Skeletal muscle tissue (tissue), 5 donors: ENCODE measurements at places on chromosomes 13 and 19. TPM values are rescaled to one million over a fixed set of nuclear protein-coding genes. Genes with fewer than 3 reads are reported as not detected.

Gene C19orf38
- total RNA-seq: 4.2 TPM

Gene MYBPC2
- total RNA-seq: 119 TPM

Gene PPAN
- total RNA-seq: 14.6 TPM

Gene PPP1R13L
- total RNA-seq: not detected

Gene LHB
- not detected for total RNA-seq

Gene LAIR1
- total RNA-seq: 8.4 TPM

Gene CYP2A7
- not detected for total RNA-seq

Gene OR4F17
- total RNA-seq: not detected

Gene ZNF610
- 5.7 TPM for total RNA-seq

Gene TPTE2
- not detected for total RNA-seq

Gene STOML3
- total RNA-seq: under 0.01 TPM

Gene STXBP2
- 2.6 TPM for total RNA-seq

Gene CGB2
- total RNA-seq: not detected

Gene CACNG7
- not detected for total RNA-seq

Gene EPS8L1
- total RNA-seq: 1.0 TPM

Gene S1PR5
- 1.6 TPM for total RNA-seq
